ENCODE measurements at places on chromosomes 3 and 15.

- DNase-seq, result no peak
Measured at GRCh38 chr3:45182915-45183871, 37.0 kb upstream of the CDCP1 start.

GRCh38 chr3:197445896-197446699 is 109.7 kb downstream of the BDH1 start:
- no peak for DNase-seq

DNA sequence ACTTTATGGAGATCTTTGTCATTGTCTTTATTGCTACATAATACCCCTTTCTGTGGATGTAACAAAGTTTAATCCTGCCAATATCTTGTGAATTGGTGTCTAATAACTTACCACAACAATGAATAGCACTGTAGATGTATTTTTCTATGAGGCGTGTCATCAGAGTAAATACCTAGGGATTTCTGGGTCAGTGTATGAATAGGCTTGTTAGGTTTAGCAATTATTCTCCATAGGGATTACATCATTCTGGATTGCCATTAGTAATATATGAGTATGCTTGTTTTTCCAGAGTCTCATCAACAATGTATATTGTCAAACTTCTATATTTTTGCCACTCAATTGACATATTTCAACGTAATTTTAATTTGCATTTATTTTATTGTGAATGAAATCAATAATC is 67.9 kb downstream of the UNC13C start:
- DNase-seq, result no peak

DNA sequence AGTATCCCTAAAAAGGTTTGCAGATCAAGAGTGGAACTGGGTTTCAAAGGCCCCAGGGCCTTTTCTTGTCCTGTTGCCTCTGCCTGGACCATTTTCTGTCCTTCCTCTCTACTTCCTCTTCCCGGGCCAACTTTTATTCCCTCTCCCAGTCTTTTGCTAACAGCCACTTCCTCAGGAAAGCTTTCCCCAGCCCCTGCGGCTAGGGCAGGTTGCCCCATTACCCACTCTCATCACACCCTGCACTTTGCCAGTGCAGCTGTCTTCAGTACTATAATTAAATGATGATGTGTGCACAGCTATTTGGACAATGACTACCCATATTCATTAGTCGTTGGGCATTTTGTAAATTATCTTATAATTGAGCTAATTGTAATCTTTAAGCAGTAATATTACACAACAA is 150.5 kb upstream of the THBS1 start:
- no peak for DNase-seq

DNA sequence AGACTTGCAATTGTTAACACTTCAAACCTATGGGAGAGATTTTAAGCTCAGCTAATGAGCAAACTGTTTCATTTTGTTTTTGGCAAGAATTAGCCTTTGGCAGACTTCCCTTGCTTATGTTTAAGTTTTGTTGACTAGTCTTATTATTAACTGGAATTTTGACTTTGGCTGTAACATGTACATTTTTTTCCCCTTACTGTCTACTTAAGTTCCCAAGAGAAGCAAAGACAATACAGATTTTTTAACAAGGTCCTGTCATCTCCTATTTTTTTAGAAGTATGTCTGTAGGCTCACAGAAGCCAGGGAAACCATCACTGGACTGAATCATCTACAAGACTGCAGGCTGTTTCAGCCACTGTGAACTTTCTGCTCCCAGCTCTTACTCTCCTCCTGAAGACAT is 74.3 kb downstream of the DGKG start:
- no peak for DNase-seq

GRCh38 chr3:14301558-14301957 is 100.8 kb upstream of the SLC6A6 start:
- no peak for DNase-seq

Data from GM18507 (cell line).